Neural crest cell (in vitro differentiated cells): ENCODE measurements at places on chromosomes 5 and 9.

DNA sequence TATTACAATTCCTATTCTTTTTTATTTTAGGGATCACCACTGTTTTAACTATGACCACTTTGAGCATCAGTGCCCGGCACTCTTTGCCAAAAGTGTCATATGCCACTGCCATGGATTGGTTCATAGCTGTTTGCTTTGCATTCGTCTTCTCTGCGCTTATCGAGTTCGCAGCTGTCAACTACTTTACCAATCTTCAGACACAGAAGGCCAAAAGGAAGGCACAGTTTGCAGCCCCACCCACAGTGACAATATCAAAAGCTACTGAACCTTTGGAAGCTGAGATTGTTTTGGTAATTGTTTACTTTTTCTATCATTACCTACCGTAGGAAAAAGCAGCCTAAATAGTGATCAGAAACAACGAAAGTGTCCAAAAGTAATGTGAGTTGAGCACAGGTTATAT lies 6.4 kb downstream of the GABRA6 start:
- DNase-seq, result no peak

DNA sequence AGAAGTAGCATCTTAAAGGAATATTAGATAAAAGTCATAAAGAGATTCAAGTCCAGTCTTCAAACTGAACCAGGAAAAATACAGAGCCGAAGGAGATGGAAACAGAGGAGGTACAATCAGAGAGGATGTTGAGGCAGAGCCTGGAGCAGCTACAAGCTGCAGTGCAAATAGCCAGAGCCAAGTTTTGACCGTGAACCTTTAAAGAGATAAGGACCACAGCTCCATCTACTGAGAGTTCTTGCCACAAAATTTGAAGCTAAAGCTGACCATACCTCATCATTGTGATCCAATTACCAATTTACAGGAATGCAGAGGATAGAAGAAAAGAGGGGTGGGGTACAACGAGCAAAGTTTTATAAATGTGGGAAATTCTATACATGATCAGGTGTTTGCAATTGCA lies 10.4 kb upstream of the DEPDC1B start:
- DNase-seq, result no peak

GRCh38 chr5:158976035-158976434 lies 123.7 kb downstream of the EBF1 start:
- DNase-seq, result no peak

DNA sequence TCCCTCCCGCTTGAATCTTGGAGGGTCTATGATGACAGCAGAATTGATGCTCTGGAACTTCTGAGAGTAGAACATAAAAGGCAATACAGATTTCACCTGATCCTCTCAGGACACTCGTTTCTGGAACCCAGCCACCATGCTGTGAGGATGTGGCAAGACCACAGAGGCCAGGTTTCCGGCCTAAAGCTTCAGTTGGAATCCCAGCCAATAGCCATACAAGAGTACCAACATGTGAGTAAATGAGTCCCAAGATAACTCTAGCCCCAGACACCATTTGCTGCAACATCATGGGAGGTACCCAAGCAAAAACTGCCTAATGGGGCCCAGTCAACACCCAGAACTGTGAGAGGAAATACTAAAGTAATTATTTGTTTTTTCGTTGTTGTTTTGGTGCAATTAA lies 65.7 kb upstream of the MARCHF11 start:
- DNase-seq, result no peak

GRCh38 chr5:107285772-107286171 lies 385.0 kb downstream of the EFNA5 start:
- no peak for DNase-seq

GRCh38 chr5:9851458-9851857 lies 221.3 kb upstream of the TAS2R1 start:
- no peak for DNase-seq

- no peak for DNase-seq
These were observed 50.0 kb upstream of the SUSD3 start for GRCh38 chr9:93008457-93008856.

DNA sequence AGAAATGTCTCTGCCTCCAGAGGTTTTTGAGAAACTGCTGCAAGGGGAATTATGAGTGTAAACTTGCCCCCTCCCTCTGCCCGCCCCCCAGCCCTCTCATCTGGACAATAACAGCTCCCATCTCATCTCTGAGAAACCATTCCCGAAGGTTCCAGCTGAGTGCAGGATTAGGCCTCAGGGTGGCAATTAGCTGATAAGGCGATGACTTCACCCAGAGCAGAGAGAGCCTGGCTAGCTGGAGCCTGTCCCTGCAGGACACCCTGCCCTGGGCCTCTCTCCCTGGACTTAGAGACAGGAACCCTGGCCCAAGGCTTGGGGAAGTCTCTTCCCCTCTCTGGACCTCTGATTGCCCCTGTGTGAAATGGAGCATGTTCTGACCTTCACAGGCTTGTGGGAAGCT lies 45.7 kb upstream of the HAND1 start:
- no peak for DNase-seq

DNA sequence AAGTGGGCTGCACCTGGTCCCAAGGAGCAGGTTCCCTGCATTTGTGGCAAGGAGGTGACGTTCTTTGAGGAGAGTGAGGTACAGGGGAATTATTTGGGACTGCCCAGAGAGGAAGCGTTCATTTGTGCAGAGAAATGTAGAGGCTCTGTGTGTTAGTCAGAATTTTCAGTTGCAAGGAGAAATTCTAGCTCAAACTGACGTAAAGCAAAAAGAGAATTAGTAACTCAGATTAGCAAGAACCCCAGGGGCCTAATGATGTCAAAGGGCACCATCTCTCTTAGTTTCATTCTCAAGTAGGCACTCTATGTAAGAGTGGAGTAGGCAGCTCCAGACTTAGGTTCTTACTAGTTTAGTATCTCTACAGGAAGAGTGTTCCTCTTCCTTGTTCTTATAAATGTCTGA lies 2.4 kb upstream of the TXN start:
- no peak for DNase-seq

DNA sequence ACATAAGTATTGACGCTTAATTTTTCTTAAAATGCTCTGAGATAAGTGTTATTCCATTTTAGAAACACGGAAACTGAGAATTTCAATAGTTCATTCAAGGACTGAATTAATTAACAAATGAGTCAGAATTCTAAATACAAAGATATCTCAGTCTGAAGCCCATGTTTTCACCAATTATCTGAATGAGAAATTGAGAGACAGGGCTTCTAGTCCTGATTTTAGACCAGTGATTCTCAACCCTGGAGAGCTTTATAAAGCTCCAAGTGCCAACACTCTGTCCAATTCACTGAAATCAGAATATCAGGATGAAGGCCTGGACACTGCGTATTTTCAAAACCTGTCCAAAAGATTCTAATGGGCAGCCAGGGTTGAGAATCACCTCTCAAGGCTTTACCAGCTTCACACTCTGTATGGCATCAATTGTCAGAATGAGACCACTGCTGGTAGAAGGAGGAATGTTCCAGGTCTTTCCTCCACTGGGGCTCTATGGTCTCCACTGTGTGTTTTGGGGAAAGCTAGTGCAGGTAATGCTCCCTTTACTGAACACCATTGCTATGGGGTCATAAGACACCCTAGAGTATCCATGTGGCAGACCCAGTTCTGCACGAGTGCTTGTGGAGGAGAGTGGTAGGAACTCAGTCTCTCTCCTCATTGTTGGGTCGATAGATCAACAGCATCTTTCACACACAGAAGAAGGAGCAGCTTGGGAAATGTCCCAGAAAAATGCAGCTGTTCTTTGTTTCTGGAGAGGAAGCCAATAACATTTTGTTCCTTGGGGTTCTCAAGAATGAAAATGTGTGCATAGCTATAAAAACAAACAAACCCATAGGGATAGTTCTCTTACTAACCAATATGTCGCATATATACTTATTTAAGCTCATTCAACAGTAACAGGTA lies 99.7 kb upstream of the OSMR start:
- DNase-seq, result no peak

- DNase-seq, result no peak
These were observed 184.3 kb downstream of the MCTP1 start for GRCh38 chr5:95100551-95100950.

GRCh38 chr5:154524181-154524580 lies 46.2 kb upstream of the HAND1 start:
- DNase-seq, result no peak

- no peak for DNase-seq
These were observed 53.6 kb downstream of the LIX1 start for GRCh38 chr5:97088774-97089148.

DNA sequence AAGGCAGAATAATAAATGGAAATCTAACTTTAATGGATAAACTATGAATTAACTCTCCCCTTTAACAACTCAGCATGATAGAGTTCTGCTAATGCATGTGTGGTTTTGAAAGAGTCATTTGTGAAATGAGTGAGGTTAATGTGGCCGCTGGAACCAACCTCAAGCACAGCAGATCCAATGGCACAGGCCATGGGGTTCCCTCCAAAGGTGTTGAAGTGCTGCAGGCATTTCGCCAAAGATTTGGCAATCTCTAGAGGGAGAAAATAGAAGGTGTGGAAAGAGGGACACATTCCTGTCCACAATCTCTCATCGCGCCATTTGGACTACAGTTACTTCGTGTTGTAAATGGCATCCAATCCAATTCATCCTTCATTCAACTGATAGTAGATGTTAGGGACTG lies 35.0 kb downstream of the AGXT2 start:
- no peak for DNase-seq

- DNase-seq, result peak; percentile 36
These were observed 43.6 kb downstream of the JADE2 start for GRCh38 chr5:134568761-134569695.

DNA sequence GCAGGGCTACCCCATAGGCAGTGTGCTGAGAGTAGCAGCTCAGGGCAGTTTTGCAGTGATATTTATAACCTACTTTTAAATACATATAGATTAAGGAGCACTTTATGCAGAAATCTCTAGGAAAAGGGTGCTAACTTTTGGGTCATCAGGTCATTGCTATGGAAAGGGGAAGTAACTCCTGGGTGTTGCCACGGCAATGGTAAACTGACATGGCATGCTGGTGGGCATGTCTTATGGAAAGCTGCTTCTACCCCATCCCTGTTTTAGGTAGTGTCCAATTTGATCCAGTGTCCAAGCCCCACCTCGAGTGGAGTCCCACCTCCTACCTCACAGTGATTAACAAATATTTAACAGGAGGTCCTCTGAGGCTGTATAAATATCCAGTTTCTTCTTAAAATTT lies 56.8 kb upstream of the XPA start:
- no peak for DNase-seq

DNA sequence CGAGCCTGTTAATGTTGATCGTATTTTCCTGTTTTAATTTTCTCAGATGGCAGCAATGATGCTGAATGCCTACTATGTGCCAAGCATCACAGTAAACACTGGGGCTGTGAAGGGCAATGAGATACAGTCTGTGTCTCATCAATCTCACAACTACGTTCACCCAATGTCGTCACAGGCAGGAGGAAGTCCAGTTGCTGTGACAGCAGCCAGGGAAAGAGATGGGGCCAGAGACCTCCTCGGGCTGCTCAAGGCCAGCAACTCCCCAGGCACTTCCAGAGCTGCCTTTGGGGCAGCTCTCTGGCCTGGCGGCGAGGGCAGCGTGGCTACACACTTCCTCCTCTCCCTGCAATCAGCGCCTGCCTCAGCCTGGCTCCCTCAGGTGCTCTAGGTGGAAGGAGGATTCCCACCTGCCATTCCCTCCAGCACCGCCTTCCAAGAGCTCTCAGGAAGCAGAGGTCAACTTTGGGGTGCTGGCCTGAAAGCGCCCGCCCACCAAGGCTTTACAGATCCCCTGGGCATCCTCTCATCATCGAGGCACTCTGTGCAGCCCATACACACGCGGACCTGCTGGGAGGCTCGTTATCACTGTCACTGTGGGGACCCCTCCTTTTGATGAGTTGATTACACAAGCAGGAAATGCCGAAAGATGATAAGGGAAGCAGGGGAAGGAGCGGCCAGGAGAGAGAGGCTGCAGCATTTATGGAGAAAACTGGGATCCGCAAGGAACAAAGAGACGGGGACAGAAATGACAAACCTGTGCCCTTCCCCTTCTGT lies 159.2 kb downstream of the ZDHHC21 start:
- no peak for DNase-seq

DNA sequence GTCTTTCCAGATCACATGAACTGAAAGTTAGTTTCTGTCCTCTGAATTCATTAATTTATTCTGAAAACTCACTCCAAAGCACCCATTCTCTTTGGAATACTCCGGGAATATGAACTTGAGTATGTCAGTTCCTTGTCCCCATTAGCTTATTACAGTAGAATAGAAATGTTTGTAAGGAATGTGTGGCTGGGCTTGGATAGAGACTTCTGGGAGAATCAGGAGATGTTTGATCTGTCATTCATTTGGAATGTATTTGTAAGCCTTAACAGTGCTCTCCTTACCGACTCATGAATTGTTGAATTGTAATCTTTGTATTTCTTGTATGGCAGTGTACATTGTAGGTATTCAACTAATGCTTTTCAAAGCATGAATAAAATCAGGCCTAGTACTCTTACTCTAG lies 548.4 kb downstream of the LRRC70 start:
- DNase-seq, result no peak

DNA sequence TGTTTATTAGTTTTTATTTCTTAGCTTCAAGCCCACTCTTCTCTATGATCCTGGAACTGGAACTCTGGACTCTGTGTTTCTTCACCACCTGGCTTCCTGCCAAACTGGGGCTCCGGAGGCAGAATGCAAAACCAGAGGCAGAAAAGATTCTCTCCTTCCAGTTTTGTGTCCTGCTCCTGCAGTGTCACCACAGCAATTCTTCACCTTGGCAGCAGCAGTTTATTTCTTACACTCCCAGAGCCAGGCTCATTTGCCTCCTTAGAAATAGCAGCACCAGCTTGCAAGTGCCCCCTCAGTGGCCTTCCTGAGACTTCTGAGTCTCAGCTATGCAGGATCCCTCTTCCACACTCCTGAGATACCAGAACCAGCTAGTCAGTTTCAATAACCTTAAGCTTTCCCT lies 26.7 kb upstream of the CAMK4 start:
- DNase-seq, result no peak

GRCh38 chr5:176712546-176713304 lies 65.4 kb downstream of the TSPAN17 start:
- no peak for DNase-seq

DNA sequence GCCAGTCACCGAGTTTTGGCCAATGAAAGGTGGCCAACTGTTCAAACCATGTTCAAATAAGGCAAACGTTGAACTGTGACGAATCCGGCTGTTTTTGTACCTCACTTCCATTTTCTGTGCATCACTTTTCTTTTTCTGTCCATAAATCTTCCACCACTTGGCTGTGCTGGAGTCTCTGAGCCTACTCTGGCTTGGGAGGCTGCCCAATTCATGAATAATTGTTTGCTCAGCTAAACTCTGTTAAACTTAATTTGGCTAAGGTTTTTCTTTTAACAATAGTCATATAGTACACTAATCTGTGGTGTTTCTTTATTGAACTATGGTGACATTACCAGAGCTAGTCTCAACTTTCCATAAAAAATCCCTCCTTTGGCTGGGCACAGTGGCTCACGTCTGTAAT lies 11.3 kb downstream of the NIM1K start:
- no peak for DNase-seq
